ENCODE measurements at places on chromosomes 6 and 20. TPM values are rescaled to one million over a fixed set of nuclear protein-coding genes. Genes with fewer than 3 reads are reported as not detected.

Gene GRIK2
- 0.15 TPM for total RNA-seq

DNA sequence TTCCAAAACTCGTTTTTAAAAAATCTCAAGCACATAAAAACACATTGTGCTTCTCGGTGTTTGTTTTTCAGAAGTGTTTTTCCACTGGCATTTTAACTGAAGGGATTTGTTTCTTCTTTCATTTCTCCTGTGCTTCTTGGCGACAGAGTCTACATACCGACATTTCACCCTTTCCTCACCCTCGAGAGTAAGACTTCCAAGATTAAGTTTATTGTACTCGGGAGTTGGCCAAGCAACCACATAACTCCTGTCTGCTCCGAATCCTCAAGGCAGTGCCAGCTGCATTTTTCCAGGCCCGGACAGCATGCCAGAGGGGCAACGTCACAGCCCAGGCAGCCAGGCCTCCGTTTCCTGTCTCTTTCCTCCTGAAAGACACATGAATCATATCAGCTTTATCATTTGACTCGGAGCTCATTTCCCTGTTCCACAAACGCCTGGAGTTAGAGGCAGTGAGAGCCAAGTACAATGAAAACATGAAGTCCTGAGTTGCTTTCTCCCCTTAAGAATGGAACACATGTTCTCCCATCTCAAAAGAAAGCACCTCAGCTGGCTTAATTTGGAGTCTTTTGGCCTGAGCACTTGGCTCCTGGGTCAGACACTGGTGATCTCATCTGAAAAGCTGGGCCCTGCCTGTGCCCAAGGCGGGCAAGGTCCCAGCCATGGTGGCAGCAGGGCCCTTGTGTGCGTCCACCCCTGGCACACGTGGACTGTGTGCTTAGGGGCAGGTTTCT is 23.2 kb upstream of the FAM50B start:
- H3K27ac ChIP-seq: no peak overlapping the region
- no peak for DNase-seq
- H3K4me3 ChIP-seq: no peak overlapping the region

- H3K27me3 ChIP-seq: no peaks in the 10 kb centered on the region
- no peak overlapping the region for H3K4me3 ChIP-seq
- no peak for DNase-seq
- no peaks in the 10 kb centered on the region for H3K4me1 ChIP-seq
- no peaks in the 10 kb centered on the region for H3K36me3 ChIP-seq
Observed at GRCh38 chr6:12577124-12577850, 139.3 kb upstream of the PHACTR1 start.

- H3K36me3 ChIP-seq: peaks cover 18% of the 10 kb centered on the region
- H3K27me3 ChIP-seq: no peaks in the 10 kb centered on the region
- no peak for DNase-seq
- H3K27ac ChIP-seq: no peak overlapping the region
- no peak overlapping the region for H3K4me3 ChIP-seq
Observed at GRCh38 chr20:38889792-38890496, 36.3 kb upstream of the FAM83D start.

- no peak within 1 kb of the TSS for H3K27ac ChIP-seq
- H3K27me3 ChIP-seq: peaks cover 11% of the 10 kb centered on the region
- H3K4me1 ChIP-seq: peaks cover 12% of the 10 kb centered on the region
- H3K36me3 ChIP-seq: no peaks in the 10 kb centered on the region
Observed at GRCh38 chr6:31715022-31715958, at the start of gene LY6G6D. Gene LY6G6D, plus strand, starts transcription at chr6:31715348. Its CDS starts 8 bp downstream, at chr6:31715356.
